RWPE2 (cell line): ENCODE measurements at places on chromosomes 13 and 19.

- no peak for DNase-seq
Measured at GRCh38 chr19:42038666-42039065, 31.3 kb downstream of the GRIK5 start.

DNA sequence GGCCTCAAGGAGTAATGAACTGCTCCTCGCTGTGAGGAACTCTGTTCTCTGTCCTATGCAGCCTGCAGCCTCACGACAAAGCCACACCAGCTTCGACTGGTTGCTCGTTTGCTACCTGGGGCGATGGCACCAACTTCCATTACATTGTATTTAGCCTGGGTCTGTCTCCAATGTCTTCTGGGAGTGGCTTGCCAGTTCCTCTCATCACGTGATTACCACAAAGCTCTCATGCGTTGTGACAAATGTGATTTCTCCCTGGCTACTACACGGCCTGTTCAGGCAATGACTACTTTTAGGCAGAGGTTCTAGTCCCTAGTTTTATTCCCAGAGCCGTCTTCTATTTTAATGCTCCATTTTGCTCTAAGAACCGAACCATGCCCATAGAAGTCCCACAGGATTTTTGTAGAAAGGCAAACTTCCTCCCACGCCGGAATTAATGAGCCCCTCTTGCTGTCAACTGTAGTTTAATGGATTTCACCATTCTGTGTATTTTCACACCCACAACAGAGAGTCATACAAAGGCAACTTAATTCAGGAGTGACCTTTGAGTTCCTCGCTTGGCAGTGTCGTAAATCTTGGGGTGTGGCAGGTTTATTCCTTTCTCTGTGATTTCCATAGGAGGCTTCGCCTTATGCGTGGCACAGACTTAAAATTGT lies 351.9 kb downstream of the EFNB2 start:
- no peak for DNase-seq

DNA sequence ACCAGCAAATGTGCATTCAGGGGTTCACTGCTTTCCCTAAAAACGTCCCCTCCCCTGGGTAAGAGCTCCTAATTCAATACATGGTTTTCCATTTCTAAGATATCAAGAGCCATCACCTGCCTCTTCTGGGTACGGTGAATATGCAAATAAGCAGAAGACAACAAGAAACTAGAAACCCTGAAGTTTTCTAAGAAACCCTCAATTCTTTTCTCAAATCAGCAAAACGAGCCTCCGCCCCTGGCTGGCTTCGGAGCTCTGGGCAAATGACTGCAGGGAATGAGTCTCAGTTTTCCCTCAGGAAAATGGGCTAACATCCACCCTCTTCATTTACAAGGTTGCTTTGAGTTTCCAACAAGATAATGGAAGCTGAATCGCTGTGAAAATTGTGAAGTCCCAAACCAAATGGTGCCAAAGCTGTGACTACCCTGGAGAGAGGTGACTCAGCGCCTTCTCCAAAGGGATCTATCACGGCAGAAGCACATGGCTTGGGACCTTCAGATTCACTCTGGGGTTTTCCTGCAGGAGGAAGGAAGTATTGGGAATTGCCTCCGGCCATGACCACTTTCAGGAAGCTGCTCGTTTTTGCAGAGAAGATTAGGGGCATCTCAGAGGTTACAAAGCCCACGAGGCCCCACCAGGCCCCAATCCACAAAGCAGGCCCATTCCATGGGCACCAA lies 26.6 kb downstream of the KLF2 start:
- no peak for DNase-seq

GRCh38 chr19:6278740-6279619 lies 795 bp downstream of the MLLT1 start:
- no peak for DNase-seq
